Common myeloid progenitor, CD34-positive (primary cell): ENCODE measurements at places on chromosomes 2 and 18.
A peak's percentile ranks its signal among the peaks of the same experiment; 100 is the strongest.

GRCh38 chr18:24000613-24001490, 13.7 kb upstream of the TTC39C start:
- H3K27me3 ChIP-seq: no peaks in the 10 kb centered on the region
- no peaks in the 10 kb centered on the region for H3K4me1 ChIP-seq
- H3K27ac ChIP-seq: no peak overlapping the region
- H3K36me3 ChIP-seq: no peaks in the 10 kb centered on the region
- no peak overlapping the region for H3K4me3 ChIP-seq

DNA sequence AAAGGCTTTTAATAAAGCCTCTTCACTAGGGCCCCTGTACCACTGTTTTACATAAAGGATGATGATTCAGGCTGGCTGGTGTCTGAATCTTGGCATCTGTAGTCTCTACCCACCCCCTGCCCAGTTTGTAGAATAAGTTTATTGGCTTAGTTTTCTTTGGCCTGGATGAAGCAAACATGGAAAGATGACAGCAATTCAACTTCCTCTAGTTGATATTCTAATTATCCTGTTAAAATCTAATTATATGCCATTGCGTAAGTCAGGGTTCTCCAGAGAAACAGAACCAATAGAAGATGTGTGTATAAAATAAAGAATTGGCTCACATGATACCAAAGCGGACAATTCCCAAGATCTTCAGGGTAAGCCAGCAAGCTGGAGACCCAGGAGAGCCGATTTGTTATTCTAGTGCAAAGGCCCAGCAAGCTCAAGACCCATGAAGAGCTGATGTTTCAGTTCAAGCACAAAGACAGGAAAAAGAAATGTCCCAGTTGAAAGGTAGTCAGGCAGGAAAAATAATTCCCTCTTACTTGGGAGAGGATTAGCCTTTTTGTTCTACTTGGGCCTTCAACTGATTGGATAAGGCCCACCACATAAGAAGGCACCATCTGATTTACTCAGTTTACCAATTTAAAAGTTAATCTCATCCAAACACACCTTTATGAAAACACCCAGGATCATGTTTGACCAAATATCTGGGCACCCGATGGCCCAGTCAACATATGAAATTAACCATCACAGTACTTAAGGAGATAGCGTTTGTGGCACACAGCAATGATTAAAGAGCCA, 82.6 kb upstream of the LYPD1 start:
- no peak for DNase-seq
- no peaks in the 10 kb centered on the region for H3K4me1 ChIP-seq
- H3K27ac ChIP-seq: no peak overlapping the region

- no peaks in the 10 kb centered on the region for H3K36me3 ChIP-seq
- H3K4me3 ChIP-seq: no peak overlapping the region
- H3K27me3 ChIP-seq: no peaks in the 10 kb centered on the region
- no peak overlapping the region for H3K27ac ChIP-seq
These were observed 152.8 kb downstream of the B3GNT2 start for GRCh38 chr2:62348700-62349099.

DNA sequence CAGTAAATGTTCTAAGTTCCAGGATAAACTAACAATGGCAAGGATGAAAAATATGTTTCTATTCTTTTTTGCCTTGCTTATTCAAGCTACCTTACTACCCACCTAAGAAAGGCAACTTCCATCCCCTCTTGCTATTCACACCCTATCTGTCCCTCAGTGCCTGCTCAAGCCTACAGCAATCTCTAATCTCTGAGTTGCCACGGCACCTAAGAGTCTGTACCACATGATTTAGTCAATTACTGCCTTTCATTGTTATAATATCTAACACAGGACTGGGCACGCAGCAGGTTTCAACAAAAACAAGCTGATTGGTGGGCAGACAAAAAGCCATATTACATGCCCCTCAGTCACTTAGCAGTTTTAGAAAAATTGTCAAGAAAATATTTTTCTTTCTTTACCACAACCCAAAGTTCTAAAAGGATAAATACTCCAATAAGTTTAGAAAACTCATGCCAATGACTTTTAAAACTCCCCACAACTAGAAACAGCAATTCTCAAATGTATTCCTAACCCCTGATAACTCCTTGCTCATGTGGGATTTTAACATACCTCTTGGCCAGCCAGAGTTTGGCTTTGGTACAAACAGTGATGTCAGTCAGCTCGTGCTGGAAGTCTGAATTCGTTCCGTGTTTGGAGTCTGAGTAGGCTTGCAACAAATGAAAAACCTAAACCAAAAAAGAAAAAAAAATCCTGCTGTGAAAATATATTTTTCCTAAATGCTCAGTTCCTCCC, 117.3 kb upstream of the ZFP36L2 start:
- H3K4me1 ChIP-seq: peaks cover 4% of the 10 kb centered on the region
- no peak for DNase-seq
- no peak overlapping the region for H3K4me3 ChIP-seq
- no peak overlapping the region for H3K27ac ChIP-seq

DNA sequence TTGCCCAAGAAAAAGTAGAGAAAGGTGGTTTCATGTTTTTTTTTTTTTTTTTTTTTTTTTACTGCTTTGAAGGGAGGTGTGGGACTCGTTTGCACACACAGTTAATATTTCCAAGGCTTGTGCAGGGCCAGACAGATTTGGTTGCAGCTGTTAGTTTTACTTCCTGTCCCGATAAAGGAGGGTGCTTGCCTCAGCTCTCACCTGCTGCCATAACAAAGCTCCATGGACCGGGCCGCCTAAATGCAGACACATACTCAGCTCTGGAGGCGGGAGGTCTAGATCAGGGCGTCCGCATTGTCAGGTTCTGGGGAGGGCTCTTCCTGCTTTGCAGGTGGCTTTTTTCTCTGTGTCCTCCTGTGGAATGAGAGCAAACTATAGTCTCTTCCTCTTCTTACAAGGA, 69.9 kb downstream of the ODC1 start:
- no peak overlapping the region for H3K27ac ChIP-seq
- peak; percentile 55 for DNase-seq
- no peaks in the 10 kb centered on the region for H3K36me3 ChIP-seq
- H3K4me1 ChIP-seq: peaks cover 85% of the 10 kb centered on the region
- H3K4me3 ChIP-seq: no peak overlapping the region

DNA sequence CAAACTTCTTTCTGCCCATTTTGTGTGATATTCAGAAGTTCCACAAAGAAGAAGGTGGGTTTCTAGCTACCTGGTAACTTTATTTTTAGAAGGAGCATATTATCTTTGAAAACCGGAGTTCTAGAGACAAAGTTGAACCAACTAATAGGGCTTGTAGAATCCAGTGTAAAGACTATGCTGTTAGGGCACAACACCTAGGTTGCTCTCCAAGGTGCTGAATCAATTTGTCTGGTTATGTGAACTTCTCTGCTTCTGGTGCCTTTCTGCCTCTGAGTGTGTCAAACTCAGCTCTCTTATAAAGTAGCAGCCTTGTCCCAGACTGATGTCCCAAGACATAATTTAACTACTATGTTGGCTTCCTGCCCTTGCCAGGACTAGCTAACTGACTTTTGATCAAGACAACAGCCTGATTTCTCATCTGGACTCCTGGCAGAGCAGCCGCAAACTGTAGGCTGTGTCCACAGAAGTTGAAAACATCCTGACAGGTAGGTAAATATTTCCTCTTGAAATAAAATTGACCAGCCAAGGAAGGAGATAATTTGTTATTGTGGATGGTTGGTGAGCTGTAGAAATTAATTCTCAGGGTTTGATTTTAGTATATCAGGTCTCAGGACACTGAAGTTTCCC, 119.4 kb downstream of the CYRIA start:
- no peak overlapping the region for H3K4me3 ChIP-seq
- H3K36me3 ChIP-seq: no peaks in the 10 kb centered on the region
- no peaks in the 10 kb centered on the region for H3K4me1 ChIP-seq
- H3K27me3 ChIP-seq: no peaks in the 10 kb centered on the region
